ENCODE measurements at places on chromosomes 3 and 15.
A peak's percentile ranks its signal among the peaks of the same experiment; 100 is the strongest.

DNA sequence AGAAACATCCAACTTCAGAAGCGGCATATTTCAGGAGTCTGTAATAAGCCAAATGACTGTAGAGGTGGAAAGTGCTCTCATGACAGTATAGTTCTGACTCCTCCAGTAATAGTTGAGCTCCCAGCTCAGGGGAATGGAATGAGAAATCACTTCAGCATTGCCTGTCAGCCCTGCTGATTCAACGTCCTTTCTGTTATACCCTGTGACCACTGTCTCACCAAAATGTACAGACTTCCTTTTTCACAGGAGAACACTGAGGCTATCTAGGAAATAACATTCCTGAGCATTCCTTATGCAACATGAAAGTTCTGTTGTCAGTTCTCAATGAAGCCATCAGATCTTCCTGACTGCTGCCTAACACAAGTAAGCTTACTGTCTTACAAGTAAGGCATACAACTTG is 284.5 kb upstream of the MME start:
- no peak for DNase-seq

- no peak for DNase-seq
Measured at GRCh38 chr3:139443186-139443585, 33.1 kb downstream of the RBP2 start.

DNA sequence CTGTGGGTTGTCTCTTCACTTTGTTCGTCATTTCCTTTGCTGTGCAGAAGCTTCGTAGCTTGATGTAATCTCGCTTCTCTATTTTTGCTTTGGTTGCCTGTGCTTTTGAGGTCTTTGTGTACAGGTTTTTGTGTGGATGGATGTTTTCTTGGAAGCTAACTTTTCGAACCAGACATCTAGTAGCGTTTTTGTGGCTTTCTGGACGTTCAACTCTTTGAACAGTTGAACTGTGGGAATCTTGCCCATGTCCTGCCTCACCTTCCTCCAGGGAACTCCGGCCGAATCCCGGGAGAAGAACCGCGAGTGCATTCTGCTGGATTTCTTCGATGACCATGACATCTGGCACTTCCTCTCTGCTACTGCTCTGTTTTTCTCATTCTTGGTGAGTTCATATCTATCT is 70.6 kb downstream of the USF3 start:
- DNase-seq, result no peak

DNA sequence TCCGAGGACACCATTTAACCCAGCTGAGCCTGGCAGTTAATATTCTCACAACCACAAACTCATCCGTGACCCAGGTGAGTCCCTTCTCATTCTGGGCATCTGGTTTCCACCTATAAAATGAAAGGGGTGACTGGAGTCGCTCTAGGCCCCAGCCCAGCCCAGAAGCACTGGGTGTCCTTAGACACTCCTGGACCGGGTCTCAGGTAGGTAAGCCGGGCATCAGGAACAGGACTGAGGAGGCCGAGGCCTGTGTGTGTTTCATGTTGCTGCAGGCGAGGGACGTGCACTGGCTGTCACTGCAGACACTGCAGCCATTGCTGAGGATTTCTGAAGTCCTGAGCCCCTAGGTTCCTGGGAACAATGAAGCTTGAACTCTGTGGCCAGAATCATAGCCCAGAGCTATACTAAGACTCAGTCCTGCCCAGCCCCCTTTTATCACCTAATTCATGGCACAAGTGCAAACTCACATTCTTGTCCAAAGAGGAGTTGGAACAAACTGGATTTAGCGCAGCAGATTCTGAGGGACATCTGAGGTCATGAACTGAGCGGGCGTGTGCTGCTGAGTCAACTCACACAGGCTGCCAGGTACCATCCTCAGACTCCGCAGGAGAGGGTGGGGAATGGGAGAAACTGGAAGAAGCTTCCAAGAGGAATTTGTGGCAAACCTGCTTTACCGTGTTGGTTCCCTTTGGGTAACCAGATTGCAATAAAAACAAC is 184.9 kb downstream of the FAM43A start:
- no peak for DNase-seq

DNA sequence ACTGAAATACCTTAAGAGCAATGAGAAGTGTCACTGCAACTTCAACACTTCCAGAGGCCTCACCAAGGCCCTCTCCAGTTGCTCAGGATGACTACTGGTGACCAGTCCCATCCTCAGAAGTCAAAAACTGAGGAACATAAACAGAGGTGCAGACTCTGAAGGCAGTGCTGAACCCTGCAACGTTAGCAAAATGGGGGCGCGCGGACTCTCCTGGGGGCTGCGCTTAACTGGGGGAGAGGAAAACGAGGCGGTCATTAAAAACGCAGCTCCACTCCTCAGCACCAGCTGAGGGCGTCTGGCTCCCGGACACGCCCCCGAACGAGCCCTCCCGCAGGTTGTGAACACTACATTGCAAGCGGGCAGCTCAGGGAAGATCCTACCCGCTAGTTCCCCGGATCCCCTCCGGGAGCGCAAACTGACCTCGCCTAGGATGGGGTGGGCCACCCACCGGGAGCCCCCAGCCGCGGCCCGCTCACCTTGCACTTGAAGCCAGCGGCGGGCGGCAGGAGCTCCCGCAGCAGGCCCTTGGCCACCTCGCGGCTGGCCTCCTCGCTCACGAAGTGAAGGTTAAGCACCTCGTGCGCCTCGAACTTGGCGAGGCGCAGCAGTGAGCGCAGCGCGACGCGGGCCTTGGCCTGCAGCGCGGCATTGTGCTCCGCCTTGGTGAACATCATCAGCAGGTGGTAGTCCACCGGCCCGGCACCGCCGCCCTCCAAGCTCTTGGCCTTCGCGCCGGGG is 711 bp downstream of the XXYLT1 start:
- DNase-seq, result no peak

- no peak for DNase-seq
Measured at GRCh38 chr3:136955813-136956212, 2.0 kb upstream of the IL20RB start.

DNA sequence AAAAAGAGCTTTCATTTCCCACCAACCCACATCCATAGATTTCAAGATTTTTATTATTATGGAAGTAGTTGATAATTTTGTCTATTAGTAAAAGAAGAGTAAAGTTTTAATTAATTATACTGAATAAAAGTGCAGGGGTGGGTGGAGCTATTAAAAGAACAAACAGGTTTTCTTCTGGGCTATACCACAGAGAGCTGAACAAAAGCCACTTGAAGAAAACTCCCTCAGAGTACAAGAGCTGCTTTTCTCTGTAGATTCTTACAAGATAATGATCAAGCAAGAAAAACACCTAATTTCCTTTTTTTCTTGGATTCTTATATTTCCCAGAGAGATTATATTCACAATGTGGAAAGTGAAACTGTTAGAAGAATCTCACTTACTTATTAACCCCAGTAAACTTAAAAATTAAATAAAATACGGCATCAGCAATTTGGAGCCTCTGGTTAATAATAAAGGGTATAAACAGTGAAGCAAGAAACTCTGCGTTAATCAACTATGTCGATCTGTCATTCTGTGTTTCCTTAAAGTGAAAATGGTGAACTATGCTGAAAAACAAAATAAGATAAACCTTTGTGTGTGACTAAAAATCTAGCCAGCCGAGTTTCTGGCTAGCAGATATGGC is 84.9 kb downstream of the THBS1 start:
- no peak for DNase-seq

- no peak for DNase-seq
Measured at GRCh38 chr15:97479957-97480356, 480.5 kb upstream of the ARRDC4 start.

GRCh38 chr3:78634316-78634715 is 1133.5 kb downstream of the ROBO1 start:
- no peak for DNase-seq

- no peak for DNase-seq
Measured at GRCh38 chr15:57595011-57595866, 3.5 kb downstream of the MYZAP start.

- DNase-seq, result no peak
Measured at GRCh38 chr15:73608941-73609340, 24.2 kb downstream of the NPTN start.

DNA sequence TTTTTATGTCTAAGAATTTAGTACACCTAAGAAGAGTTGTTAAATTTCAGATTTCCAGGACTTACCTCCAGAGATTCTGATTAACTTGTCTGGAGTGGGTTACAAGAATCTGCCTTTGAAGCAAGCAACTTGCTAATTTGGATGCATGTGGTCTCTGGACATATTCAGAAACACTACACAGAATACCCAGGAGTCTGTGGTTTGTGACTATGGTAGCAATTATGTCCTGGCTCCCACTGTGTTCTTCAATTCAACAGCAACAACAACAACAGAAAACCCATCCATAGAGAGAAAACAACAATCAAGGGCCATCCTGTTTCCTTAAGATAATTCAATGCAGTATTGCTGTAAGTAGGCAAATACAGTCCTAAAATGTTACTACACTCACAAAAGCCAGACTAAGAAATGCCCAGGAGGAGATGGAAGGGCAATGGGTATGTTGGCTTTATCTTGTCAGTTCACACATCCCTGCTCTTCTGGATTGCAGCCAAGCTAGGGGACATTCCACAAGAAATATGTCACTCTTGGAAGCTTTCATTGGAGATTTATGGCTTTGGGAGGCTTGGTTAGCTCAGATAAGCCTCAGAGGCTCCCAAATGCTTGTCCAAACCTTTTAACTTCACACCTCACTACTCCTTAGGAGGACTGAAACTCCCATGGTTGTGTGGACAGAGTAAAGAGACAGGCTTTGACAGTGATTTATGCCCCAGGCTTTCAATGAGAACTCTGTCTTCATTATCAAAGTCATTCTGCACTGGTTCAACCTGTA is 99.4 kb upstream of the MRPL3 start:
- DNase-seq, result no peak

DNA sequence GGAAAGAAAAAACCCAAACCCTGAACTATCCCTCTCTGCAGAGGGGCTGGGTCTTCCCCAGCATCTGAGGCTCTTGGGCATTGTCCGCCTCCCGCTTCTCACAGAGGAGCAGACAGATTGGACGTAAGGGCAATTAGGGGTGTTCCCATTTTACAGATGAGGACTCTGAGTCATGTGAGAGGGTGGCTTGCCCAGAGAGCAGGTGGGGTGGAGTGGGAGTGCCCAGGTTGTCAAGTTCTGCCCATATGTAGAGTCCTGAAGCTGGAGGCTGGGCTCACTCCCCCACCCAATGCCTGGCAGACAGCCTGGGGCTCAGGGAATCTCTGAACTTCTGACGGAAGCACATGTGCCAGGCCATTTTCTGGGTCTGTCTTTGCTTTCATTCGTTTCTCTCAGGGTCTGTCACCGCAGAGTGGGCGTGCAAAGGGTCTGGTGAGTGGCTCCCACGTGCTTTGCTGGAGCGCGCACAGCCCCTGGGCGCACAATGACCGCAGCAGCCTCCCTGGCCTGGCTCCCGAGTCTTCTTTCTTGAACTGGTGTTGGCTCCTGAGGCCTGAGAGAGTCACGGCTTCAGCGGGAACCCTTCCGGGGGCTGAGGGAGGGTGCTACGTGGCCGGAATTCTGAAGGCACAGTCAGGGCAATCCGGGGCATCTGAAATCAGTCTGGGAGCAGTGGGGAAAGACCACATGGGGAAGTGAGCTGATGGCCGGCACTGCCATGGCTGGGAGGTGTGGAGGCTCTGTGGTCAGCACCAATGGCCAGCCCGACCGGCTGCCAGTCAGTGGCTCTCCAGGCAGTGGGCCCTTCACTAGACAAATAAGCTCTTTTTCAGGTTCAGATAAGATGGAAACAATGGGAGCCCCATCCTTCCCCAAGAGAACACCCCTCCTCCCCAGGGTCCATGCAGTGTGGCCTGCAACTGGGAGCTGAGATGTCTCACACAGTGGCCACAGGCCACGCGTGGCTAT is 1.1 kb upstream of the TRPM1 start:
- DNase-seq, result no peak

DNA sequence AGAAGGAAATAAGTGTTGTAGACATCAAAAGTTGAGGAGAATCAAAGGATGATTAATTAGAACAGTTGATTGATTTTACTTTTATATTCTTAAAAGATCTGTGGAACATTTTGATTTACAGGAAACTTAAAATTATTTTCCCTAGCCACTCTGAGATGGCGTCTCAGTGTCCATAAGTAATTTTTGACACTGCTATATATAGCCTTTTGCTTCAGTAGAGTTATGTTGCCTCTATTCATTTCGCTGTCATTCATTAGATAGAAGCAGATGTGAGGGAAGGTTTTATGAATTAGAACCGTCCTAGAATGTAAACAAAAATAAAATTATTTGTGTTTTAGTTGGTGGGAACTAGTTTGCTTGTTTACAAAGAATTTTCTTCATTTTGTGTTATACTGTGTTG is 51.1 kb upstream of the EIF3J start:
- DNase-seq, result no peak

- DNase-seq, result no peak
Measured at GRCh38 chr15:101063891-101064794, 145.0 kb downstream of the LRRK1 start.

GRCh38 chr15:25701721-25702465 is 161.2 kb downstream of the ATP10A start:
- no peak for DNase-seq

GRCh38 chr3:171768281-171768900 is 41.9 kb downstream of the PLD1 start:
- DNase-seq, result no peak

DNA sequence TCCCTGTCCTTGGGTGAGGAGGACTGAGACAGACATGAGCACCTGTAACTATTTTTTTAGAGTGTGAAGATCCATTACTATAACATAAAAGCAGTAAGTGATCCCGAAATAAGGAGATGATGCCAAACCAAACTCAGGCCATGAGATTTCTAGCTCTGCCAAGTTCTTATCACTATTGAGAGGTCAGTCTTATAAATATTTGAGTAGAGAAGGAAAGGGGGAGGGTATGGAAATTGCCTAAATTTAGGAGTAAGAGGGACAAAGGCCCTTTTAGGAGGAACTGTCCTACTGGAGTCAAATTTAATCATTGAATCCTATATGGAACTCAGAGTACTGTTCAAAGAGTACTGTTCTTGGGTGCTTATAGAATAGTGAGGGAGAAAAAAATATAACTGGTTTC is 326.9 kb upstream of the NAALADL2 start:
- no peak for DNase-seq

- peak; percentile 24 for DNase-seq
Measured at GRCh38 chr15:55289011-55289745, 435 bp downstream of the RAB27A start.

DNA sequence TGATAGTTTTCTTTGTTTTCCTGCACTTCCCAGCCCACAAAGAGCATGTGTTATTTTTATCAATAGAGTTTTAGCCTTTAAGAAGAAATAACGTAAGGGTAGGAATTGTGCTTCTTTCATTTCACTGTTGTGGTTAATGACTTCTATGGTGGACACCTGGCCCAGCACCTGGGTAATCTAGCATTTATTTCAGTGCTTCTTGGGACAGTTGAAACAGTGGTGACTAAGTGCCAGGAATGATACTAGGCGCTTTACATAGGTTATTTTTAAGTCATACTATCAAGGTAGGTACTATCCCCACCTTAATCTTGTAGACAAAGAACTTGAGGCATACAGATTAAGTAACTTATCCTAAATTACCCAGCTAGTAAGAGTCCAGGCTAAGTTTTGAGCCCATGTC is 243.8 kb downstream of the SOX2 start:
- DNase-seq, result no peak

DNA sequence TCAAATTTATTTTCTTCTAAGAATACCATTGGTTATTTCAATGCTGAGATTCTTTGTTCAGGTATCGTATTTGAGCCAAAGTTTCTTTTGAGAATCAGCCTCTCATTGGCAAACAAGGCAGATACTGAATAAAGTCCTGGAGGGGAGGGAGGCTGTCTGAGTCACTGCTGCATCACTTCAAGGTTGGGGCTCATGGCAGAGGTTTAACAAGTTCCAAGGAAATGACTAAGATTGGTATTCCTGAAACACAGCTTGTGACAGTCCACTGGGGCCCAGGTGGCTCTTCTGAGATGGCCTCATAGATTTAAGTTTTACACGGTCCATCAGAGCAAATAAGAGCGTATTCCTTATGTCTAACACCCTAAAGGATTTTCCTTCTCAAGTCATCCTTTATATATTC is 213.8 kb upstream of the STAC start:
- DNase-seq, result no peak

All from activated CD4-positive, alpha-beta T cell treated with anti-CD3 and anti-CD28 coated beads, Interleukin-2, amount 50 U/mL, for 24 hours (primary cell).